ENCODE measurements at places on chromosomes 13 and 19.

DNA sequence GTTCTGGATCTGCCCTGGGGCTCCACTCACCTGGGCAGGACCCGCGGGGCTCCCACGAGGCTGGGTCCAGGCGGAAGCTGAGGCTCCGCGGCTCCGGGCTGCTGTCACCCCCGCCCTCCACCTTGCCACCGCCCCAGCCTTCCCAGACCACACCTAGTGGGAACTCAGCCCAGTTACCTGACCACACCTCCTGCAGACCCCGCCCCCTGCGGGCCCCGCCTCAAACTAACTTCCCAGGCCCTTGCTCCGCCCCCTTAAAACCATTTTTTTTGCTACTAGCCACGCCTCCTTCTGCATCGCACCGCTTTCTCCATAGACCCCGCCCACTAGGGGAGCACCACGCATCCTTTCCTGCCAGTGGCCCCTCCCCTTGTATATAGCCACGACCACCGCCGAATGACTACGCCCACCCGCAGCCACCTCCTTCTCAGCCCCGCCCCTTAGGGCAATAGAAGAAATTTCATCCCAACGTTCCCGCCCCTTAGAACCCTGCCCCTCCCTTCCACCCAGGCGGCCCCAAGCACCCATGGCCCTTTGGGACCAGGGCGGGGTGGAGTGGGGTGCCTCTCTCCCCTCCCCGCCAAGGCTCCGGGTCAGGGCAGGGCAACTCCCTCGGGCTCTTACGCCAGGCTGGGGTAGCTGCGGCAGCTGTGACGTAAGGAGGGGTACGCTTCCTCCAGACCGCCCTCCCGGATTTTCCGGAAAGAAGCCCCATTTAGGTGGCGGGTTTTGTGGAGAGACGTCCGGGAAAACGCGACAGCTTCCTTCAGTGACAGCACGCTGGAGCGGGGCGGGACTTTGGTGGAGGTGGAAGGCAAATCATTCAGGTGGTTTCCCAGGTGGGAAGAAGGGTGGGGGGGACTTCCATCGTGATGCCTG lies at the start of gene SH2D3A:
Gene SH2D3A (minus strand): TSS at position 79 of the 879 bp plus-strand sequence. CDS start 3,687 bp downstream, outside the sequence.
- peak; percentile 96 for DNase-seq

- DNase-seq = no peak
Observed at GRCh38 chr13:75258159-75258782, 223.7 kb downstream of the TBC1D4 start.

GRCh38 chr13:25915840-25916518 lies 135.8 kb downstream of the SHISA2 start:
- no peak for DNase-seq

DNA sequence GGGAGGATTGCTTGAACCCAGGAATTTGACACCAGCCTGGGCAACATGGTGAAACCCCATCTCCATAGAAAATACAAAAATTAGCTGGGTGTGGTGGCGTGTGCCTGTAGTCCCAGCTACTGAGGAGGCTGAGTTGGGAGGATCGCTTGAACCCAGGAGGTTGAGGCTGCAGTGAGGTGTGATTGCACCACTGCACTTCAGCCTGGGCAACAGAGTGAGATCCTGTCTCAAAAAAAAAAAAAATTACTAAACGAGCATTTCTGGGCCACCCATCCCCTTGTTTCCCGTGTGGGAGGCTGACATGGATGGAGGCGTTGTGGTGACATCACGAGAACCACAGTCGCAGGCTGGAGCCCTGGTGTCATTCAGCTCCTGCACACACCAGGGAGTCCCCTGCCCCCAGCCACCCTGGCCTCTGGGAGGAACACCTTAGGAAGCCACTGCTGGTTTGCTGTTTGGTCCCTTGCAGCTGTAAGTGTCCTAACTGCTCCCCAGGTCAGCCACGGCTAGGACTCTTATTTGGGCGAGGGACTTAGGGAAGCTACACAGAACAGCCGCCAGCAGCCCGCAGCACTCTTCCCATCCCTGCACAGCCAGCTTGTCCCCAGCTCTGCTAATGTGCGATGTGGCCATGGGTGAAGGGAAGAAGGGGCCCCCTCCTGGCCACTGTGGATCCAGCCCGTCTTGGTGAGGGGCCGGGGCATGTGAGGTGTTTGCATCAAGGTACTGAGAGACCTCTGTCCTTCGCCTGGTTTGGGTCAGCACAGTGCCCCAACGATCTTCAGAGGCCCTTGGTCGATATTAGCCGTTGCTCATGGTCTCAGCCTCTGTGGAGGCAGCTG lies 12.7 kb downstream of the NKPD1 start:
- no peak for DNase-seq

- DNase-seq = no peak
Observed at GRCh38 chr13:86684402-86684801, 885.2 kb upstream of the SLITRK6 start.

DNA sequence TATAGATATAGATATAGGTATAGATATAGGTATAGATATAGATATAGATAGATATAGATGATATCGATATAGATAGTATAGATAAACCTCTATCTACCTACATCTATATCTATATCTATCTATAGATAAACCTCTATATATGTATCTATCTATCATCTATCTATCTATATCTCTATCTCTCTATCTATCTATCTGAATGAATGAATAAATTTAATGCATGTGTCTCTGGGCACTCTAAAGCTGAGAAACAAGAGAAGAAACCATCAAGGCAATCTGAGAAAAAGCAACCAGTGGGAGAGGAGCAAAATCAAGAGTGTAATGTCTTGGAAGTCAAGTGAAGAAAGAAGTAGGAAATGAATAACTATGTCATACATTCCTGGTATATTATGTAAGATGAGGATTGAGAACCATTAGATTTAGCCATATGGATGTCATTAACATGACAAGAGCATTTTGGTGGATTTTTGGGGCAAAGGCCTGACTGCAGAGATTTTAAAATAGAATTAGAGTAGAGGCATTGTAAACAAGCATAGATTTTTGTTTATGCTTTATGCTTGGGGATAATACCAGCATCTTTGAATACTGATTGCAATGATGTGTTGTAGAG lies 1262.7 kb upstream of the MIR17HG start:
- DNase-seq = no peak

DNA sequence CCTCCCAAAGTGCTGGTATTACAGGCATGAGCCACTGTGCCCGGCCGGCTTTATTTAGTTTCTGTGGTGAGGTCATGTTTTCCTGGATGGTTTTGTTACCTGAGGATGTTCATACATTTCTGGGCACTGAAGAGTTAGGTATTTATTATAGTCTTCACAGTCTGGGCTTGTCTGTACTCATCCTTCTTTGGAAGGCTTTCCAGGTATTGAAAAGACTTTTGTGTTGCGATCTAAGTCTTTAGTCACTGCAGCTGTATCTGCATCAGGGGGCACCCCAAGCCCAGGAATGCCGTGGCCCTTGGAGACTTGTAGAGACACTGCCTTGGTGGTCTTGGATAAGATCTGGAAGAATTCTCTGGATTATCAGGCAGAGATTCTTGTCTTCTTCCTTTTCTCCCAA lies 12.8 kb downstream of the BLOC1S3 start:
- no peak for DNase-seq

DNA sequence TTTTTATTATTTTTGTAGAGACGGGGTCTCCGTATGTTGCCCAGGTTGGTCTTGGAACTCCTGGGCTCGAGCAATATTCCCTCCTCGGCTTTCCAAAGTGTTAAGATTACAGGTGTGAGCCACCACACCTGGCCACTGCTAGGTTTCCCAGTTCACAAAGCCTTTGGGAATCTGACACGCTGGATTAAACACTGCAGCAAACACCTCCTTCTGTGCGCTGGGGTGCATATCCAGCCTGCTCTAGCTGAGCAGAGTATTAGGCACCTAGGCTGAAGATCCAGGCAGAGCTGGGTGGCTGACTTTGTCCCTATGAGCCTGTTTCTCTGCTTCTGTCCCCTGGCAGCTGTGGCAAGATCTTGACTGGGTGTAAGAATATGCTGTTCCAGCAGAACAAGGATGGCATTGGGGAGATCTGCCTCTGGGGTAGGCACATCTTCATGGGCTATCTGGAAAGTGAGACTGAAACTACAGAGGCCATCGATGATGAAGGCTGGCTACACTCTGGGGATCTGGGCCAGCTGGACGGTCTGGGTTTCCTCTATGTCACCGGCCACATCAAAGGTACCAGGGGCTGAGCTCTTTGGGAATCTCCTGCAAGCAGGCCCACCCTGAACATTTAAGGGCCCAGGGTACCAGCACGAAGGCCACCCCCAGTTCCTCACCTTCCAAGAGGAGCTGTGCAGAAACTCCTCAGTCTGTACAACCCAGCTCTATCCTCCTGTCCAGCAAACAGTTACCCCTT lies 49.8 kb downstream of the ACSBG2 start:
- no peak for DNase-seq

- no peak for DNase-seq
Observed at GRCh38 chr13:81929988-81930387, 1589.1 kb upstream of the SPRY2 start.

DNA sequence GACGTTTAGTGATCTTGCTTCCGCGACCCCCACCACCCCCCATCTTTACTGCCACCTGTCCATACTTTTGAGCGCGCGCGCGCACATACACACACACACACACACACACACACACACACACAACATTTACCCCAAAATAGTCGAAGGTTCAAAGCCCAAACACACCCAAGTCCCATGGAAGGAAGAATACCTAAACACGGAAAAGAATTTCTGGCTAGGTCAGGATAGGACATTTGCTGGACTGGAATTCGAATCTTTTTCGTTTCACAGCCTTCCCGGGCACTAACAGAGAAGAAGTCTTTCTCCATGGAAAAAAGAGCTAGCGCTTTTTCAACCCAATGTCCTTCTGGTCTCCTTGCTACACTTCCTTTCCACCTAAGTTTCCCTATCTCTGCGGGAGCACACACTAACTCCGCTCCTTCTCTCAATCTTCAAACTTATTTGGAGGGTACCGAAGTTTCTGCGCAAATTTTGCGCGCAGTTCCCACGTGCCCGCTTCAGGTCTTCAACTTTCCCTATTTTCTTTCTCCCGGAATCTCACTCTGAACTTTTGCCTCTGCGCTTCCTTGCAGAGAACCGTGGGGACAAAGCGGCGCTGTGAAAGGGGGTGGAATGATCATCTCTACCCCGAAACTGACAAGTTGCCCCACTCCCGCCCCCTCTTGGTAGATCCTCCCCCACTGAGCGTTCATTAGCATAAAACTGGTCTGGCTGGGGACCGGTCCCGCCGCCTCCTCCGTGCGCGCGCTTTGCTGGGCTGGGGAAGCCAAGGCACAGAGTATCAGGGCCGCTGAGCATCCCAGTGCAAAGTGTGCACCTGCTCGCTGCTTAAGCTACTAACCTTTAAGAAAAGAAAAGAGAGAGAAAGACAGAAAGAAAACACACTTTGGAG lies 2.7 kb downstream of the DACH1 start:
- DNase-seq = no peak

DNA sequence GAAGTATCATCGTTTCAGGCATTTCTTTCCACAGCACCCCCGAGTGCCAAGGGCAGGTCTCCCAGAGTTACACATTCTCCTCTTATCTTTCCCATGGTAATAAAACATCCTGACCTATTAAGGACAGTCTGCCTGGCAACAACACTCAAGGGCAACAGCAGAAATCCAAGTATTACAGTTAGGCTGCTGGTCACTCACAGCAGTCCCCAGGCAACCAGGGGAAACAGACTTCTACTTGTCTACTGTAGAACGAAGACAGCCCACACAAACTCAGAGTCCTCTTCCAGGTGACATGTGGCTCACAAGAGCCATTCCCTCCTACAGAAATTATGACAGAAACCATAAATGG lies 24.3 kb downstream of the RCBTB1 start:
- DNase-seq = no peak

- no peak for DNase-seq
Observed at GRCh38 chr19:13436352-13436751, 69.9 kb downstream of the CACNA1A start.

DNA sequence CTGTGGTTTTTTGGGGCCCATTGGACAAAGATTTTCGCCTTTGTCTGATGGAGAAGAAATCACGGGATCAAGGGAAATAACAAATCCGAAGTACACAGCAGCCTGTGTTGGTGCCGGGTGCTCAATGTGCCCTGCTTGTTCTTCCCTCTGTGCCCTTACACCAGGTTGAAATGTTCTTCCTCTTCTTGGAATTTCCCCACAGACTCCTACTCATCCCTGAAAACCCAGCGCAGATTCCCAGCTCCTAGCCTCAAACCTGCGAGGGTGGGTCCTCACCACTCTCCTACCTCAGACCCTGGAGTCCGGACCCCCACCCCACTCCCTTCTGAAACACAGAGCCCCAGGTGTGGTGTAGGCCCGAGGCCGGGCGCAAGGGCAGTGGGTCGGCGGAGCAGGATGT lies 4.9 kb upstream of the ACP4 start:
- no peak for DNase-seq

GRCh38 chr19:38975861-38976271 lies 324 bp upstream of the FBXO17 start:
- DNase-seq = no peak

DNA sequence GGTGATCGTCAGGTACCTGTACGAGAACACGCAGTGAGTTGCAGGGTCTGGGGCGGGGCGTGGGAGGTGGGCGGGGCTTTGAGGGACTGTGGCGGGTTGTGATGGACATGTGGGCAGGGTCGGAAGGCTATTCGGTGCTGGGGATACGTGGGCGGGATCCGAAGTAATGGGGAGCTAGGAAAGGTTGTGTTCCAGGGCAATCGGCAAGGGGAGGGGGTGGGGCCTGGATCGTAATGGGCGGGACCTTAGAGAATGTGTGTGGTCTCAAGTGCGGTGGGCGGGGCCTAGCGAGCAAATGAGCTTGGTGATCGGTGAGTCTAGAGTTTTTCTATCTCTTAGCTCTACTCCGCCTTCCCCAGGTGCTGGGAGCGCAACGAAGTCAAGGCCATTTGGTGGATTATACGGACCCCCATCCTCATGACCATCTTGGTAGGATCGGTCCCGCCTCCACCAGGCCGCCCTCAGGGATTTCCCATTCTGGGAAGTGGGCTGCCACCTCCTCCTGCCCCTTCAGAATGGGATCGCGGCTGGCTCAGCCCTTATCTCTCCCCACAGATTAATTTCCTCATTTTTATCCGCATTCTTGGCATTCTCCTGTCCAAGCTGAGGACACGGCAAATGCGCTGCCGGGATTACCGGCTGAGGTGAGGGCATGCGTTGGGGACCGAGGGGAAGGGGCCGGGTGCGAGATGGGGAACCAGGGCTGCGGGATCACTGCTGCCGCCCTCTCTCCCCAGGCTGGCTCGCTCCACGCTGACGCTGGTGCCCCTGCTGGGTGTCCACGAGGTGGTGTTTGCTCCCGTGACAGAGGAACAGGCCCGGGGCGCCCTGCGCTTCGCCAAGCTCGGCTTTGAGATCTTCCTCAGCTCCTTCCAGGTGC lies 9.6 kb downstream of the GIPR start:
- peak; percentile 86 for DNase-seq
